Bronchial epithelial cell (primary cell): ENCODE measurements at places on chromosomes 16 and 17.

- no peak for DNase-seq
These were observed 13.0 kb downstream of the MYBBP1A start for GRCh38 chr17:4542003-4542725.

DNA sequence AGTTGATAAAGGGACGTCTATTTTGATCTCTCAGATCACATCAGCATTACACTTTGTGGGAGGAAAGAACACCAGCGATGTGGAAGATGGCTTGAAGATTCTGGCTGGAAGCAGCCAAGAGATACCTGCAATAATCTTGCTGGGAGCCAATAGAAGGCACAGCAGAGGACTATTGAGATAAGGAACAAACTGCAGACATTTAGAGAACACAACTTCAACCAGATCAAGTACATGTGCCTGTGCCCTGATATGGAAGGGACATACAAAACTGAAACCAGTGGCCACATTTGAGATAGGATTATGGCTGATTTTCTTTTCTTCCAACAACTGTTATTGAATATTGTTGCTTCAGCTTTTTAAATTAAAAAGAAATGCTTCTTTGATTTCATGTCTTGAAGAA is 18.6 kb upstream of the PSMD7 start:
- DNase-seq, result no peak

- no peak for DNase-seq
These were observed 1.9 kb downstream of the NQO1 start for GRCh38 chr16:69724414-69724873.

- DNase-seq, result peak; percentile 87
These were observed 38.9 kb downstream of the USP31 start for GRCh38 chr16:23110257-23110899.

DNA sequence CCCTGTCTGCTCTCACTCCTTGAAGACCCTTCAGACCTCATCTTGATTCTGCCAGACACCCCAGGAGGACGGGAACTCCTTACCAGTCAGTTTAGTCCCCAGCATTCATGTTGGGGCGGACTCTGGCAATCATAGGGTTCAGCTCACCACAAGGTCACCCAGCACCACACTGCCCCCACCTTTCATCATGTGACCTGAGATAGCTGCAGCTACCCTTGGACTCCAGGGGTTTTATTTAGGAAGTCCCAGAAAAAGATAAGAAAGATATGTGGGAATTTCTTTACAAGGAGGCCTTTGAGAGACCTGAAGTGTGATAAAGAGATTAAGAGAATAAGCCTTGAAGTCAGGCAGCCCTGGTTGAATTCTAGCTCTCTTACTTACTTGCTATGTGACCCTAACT is 59.8 kb upstream of the NLK start:
- DNase-seq, result no peak

DNA sequence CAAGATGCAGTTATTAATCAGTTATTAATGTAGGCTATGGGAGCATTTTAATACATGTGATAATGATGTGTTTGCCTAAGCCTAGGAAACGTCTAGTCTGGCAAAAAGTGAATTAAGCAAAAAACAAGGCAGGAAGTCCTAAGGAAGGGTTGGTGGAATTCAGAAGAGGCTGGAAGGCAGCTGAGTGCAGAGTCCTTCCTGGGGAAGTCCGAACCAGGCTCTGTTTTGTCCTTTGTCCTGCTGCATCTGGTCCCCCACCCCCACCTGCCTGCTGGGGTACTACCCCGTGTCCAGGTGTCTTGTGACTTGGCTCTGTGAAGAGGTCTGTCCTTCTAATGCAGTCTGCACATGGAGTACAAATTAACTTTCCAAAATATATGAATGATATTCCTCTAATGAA is 1.5 kb upstream of the MYH10 start:
- no peak for DNase-seq

DNA sequence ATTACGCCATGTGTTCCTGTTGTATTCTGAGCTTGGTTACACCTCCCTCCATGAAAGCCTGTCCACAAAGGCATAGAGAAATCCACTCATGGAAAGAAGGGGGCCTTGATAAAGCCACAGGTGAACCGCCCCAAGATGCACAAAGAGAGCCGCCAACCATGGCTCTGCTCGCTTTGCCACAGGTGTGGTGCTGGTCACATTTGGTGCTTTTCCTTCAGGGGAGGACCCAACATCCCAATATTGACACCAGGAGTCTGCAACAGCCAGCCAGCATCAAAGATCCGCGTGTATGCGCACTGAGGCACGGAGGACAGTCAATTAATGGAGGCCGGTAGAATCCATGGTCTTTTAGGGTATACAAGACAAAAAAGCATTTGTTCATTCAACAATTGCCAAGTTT is 7.3 kb downstream of the ABCA3 start:
- DNase-seq, result no peak

DNA sequence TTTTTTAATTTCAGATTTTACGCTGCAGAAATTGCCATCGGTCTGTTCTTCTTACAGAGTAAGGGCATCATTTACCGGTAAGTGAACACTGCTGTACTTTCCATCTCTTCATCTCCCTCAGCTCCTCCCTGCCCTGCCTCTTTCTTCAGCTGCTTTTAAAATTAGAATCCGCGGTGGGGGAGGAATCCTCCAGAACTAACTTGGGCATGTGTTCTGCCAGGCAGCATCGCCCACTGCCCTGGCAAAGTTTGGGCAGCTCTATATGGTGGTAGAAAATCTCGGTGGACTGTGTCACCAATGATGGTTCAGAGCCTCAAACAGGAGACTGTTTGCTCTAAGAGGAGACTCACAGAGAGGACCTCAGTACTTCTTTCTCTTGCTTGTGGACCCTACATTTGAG is 81.6 kb upstream of the CACNG3 start:
- no peak for DNase-seq
